Naive thymus-derived CD8-positive, alpha-beta T cell (primary cell): ENCODE measurements at places on chromosomes 1 and 21. TPM values are rescaled to one million over a fixed set of nuclear protein-coding genes. Genes with fewer than 3 reads are reported as not detected.

- no peak for DNase-seq
Observed at GRCh38 chr21:25700741-25701140, 34.0 kb downstream of the ATP5PF start.

GRCh38 chr1:212975111-212975918, 25.0 kb downstream of the VASH2 start:
- DNase-seq, result no peak

- no peak for DNase-seq
Observed at GRCh38 chr1:60367532-60367931, 294.0 kb upstream of the C1orf87 start.

DNA sequence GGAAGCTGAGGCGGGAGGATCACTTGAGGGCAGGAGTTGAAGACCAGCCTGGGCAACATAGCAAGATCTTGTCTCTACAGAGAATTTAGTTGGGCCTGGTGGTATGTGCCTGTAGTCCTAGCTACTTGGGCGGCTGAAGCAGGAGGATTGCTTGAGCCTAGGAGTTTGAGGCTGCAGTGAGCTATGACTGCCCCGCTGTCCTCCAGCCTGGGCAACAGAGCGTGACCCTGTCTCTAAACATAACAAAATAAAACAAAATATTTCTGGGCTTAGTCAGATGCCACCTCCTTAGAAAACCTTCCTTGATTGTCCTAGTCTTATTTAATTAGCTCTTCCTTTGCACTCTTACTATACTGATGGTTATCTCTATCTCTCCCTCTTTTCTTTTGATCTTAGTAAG, 8.5 kb downstream of the TGFB2 start:
- DNase-seq, result no peak

GRCh38 chr1:228261706-228262105, 53.9 kb downstream of the OBSCN start:
- DNase-seq, result no peak

Gene ZMYND12
- not detected for polyA plus RNA-seq

Gene CACNA1S
- polyA plus RNA-seq, result not detected

Gene COL11A1
- not detected for polyA plus RNA-seq
